ENCODE measurements at places on chromosomes 11 and 22.

DNA sequence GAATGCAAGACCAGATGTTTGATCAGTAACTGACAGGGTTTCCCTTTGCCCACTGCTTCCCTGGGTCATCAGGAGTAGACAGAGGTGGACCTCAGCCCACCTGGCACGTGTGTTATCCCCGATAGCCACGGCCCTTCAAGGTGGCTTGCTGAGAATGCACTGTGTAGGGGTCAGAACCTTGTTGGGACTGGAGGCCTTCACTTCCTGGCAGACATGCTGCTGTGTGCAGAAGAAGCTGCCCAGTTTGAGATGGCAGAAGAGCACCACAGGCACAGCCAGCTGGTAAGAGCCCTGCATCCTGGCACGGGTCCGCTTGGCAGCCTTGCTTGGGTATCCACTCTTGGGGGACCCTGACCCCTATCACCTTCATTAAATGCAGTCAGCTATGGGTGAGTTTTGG lies 81.8 kb downstream of the SFI1 start:
- no peak for DNase-seq

- DNase-seq = no peak
These were observed 51.7 kb upstream of the RCN1 start for GRCh38 chr11:32039149-32039548.

- no peak for DNase-seq
These were observed 69.0 kb upstream of the ZBED5 start for GRCh38 chr11:10926801-10927211.

- DNase-seq = no peak
These were observed 25.3 kb upstream of the SESN3 start for GRCh38 chr11:95256321-95256779.

DNA sequence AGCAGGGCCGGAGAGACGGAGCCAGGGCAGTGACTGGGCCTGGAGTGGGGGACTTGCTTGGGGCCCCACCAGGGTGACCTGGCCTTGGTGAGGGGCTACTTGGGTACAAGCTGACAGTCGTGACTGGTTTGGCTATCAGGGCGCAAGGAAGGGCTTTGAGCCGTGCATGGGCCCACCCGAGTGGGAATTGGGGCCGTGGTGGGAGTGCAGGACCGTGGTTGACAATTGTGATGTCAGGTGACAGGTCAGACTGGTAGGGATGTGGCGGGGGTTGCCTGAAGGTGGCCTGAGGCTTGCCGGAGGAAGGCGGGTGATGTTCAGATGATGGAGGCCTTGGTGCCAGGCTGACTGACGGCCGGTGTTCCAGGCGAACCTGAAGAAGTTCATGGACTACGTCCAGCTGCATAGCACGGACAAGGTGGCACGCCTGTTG lies 5.6 kb downstream of the SHANK3 start:
- peak; percentile 9 for DNase-seq

Data from activated CD4-positive, alpha-beta memory T cell treated with anti-CD3 and anti-CD28 coated beads, Interleukin-2, amount 10 ng/mL, durations not matched to agents 7 days and 5 days (primary cell).